Adipocyte (in vitro differentiated cells): ENCODE measurements at places on chromosomes 13 and 19.

- DNase-seq, result no peak
Observed at GRCh38 chr13:111629926-111630325, 309.5 kb downstream of the TEX29 start.

DNA sequence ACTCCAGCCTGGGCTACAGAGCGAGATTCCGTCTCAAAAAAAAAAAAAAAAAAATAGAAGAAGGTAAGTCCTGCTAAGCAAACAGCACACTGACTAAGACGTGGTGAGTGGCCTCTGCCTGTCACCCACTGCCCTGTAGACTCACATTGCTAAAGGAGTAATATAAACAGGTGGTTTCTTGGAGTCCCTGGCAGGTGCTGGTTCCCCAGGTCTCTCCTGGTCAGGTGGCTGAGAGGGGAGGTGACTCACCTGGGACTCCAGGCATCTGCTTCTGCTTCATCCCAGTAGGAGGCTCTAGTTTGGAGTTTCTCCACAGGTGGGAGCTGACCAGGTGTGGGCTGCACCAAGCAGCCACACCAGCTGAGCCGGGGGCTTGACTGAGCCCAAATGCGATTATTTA is at the start of gene OR10H1:
TSS of gene OR10H1 (minus strand) at position 359 of the 400 bp plus-strand sequence. CDS start 7,627 bp downstream, outside the sequence.
- DNase-seq, result no peak

DNA sequence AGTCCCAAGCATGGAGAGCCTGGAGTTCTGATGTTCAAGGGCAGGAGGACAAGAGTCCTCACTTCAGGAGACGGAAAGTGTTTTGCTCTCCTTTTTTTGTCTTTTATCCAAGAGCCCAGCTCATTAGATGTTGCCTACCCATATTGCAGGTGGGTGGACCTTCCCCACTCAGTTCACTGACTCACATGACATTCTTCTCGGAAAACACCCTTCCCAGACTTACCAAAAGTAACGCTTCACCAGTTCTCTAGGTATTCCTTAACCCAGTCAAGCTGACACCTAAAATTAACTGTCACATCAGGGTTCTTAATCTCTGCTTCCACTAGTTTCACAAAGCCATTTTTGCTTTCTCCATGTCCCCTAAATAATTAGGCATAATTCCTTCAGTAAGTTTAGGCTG is 2215.4 kb upstream of the PCDH20 start:
- no peak for DNase-seq

GRCh38 chr13:95256091-95256490 is 45.2 kb downstream of the ABCC4 start:
- DNase-seq, result peak; percentile 50

- peak; percentile 49 for DNase-seq
Observed at GRCh38 chr13:23754506-23754905, 134.7 kb downstream of the MIPEP start.

- DNase-seq, result peak; percentile 75
Observed at GRCh38 chr13:44758630-44759383, 182.7 kb upstream of the TSC22D1 start.

DNA sequence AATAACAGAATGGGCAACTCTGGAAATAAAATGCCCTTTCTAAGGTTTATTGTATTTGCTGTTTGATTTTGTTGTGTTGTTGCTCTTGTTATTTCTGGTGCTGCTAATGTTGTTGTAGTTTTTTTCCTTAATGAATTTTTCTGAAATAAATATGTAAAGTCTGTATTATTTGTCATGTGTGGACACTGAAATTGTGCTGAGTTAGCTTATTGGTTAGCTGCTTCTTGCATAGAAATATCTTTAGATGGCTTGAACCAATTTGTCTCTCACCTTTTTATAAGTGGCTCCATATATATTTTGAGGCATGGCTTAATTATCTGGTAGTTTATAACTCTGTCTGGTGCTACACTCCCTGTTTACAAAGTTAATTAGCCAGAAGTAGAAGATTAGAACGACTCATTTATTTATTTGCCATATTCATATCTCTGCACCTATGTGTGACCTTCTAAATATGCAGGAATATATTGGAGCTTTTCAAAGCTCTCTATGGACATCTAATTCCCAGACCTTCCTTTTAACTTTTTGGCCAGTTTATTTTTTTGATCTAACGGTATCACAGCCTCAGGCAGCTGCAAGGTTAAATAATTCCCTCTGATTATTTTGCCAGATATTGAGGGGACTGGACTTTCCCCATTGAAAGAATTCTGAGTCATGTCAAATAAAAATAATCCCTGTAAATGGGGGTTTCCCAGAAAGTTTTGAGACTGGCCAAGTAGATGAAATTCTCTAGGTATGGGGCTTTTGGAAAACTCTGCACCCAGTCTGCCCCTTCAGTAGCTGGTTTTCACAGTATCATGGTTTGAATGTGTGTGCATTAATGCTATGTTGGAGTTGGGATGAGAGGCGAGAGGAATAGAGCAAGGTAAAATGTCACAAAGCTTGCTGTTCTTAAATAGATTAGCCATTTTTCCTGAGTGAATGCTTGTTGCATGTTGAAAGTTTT is 1331.7 kb upstream of the MIR17HG start:
- no peak for DNase-seq

GRCh38 chr19:31676271-31677004 is 327.2 kb upstream of the TSHZ3 start:
- DNase-seq, result no peak

DNA sequence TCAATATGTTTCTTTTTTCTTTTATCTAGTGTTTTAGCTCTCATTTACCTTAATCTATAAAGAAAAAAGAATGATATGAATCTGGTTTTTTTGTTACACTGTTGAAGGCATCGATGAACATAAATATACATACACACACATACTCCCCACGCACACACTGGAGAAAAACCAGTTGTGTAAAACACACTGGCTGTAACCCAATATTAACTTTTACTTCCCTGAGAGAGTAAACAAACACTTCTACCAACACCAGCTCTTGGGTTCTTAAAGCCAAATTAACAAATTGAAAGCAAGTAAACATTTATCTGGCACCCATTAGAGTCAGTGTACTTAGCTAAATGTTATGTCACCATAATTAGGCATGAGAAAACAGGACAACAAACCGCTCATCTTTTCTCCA is 145.7 kb downstream of the ABCC4 start:
- no peak for DNase-seq

DNA sequence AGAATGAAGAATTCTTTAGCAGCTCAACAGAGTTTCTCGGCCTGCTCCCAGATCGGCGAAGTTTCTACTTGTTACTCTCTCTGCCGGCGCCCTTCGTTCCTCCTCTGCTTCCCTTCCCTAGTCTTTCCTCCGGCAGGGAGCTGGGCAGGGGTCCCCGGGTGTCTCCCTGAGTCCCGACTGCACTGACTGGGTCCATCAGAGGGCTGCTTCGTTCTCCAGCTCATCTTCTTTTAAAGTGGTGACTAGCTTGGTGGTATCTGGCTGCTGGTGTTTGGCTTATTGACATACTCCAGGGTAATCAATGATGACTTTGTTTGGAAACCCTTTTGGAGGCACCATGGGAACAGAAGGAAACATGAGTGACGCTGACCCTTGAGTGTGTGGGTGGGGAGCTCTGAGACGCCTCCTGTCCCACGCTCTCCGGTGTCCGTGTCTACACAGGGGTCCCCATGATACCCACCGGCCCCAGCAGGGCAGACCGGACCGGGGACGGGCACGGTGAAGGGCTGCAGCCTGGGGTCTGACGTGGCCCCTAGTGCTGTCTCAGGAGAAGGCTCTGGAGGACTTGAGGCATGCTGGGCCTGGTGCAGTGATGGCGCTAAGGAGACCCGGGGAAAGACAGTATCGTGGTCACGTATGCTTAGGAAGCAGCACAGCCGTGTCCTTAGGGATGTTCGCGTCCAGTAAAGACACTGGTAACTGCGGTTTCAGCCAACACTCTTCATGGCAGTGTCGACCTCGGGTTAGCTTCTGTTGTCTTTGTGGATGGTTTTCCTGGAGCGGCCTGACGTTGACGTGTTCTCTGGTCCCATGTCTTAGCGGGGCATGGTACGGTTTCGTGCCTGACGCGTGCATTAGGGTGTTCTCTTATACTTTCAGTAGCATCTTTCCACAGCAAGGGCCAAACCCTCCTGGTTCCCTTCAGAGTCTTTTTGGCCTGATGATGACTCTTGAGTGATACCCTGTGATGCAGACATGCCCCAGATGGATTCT is 23.8 kb downstream of the NAXD start:
- no peak for DNase-seq

DNA sequence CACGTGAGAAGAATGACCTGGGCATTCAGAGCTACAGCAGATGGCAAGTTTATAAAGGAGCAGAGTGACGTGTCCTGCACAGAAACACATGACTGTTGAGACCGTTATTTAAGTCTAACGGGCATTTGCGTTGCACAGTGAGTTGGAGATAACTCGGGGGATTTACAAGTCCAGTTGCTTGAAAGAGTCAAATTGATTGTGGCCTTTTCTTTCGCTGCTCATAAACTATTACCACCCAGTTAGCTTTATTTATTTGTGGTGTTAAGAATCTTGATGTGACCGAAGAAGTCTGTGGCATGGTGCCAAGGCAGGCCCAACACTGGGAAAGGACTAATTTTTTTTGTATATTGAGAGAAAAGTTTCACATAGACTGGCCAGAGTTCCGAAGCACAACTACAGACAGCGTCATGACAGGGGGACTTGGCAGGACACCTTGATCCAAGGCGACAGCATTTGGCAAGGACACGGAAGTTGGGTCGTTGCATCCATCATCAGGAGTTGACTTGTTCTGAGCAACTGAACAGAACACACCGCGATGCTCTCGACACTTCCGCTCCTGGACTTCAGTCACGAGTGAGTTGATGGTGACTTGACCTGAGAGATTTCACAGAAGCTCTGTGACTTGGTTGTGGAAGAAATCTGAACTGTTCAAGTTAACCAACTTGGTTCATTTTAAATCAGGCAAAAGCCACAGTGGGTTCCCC is 11.9 kb upstream of the PTOV1 start:
- DNase-seq, result no peak

GRCh38 chr19:9345005-9345404 is 17.8 kb upstream of the ZNF177 start:
- DNase-seq, result no peak

- peak; percentile 55 for DNase-seq
Observed at GRCh38 chr19:1295169-1296012, 9.7 kb downstream of the EFNA2 start.

DNA sequence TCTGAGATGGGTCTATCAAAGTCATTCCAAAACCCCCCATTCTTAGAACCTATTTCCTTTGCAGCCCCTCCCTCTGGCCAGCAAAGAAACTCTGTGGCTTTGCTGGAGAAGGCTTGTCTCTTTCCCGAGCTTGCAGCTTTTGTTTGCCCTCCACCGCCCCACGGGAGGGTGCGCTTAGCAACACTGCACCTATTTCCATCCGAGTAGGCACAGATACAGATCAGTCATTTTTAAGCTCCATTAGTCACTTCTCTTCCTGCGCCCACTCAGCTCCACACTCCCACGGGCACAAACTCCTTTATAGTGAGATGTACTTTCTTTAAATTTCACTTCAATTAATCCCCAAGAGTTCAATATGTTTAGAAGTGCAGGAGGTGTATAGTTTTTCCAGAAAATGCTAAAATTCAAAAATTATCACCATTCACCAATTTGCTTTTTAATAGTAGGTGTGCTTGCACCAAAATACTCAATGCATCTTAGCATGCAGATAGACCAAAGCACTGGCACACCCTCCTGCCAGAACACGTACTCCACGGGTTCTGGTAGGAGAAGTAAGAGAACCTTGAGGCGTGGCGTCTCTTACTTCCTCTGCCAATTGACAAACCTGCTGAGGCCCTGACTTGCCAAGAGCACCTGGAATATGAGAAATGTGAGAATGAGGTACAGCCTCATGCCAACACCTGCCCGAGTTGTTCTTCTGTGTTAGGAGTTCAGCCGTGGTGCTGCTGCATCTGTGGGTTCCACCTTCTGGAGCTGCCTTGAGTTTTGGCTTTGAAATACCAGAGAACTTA is 183.7 kb downstream of the TEX29 start:
- DNase-seq, result no peak

GRCh38 chr19:16293118-16294091 is 31.2 kb upstream of the KLF2 start:
- peak; percentile 96 for DNase-seq
